Stimulated activated effector memory CD8-positive, alpha-beta T cell treated with anti-CD3 and anti-CD28 coated beads, Interleukin-12 subunit alpha, Interleukin-12 subunit beta, amount 100 ng/mL, for 72 hours (primary cell): ENCODE measurements at places on chromosomes 7 and 10.

GRCh38 chr10:116088985-116089384 lies 184.0 kb downstream of the GFRA1 start:
- DNase-seq, result no peak

- no peak for DNase-seq
Measured at GRCh38 chr10:5816170-5816569, 2.9 kb upstream of the GDI2 start.

DNA sequence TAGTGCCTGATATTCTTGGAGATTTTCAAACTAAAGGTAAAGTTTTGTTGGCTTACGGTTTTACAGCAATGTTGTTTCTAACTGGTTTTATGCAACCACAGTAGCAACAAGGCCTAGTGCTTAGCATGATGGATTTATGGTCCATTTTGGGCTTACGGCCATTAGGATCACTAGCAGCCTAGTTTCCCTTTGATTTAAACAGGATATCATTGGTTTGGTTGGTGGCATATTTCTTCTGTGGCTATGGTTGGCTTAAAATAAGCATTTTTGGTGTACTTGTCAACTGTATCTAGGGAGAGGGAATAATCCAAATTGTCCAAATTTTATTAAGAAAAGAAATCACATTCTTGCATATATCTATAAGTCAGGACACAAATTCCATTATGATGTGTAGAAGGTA lies 194.0 kb downstream of the HDAC9 start:
- DNase-seq, result no peak

- DNase-seq, result no peak
Measured at GRCh38 chr10:65017523-65017922, 1496.3 kb downstream of the REEP3 start.

GRCh38 chr10:88901206-88901983 lies 21.4 kb downstream of the STAMBPL1 start:
- no peak for DNase-seq

DNA sequence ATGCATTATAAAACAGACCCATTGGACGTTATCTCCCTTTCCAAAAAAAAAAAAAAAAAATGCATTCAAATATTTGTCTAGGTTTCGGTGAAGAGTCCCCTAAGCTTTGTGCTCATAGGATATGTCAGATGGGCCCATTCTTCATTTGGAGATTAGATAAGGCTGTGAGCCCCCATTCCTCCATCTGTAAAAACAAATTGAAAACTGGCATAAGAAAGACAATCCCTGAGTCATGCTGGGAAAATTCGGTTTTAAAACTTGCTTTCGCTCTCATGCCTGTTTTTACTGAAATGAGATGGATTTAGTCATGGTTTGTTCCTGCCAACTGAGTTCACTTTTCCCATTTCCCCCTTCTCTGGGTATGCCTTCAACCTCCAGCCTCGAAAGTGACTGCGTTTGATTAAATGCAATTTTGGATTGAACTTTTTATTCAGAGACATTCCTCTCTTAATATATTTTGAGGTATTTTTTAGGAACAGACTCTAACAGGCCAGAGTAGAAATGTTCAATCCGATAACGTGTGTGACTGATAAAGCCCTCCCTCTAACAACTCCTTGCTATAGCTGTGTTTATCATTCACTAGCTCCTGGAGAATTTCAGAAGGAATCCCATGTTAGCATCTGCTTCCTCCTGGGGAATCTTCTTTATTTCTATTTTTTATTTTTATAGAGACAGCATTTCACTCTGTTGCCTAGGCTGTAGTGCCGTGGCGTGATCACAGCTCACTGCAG lies 190.9 kb upstream of the LYZL2 start:
- no peak for DNase-seq

GRCh38 chr7:1053002-1053411 lies 8.7 kb downstream of the GPR146 start:
- no peak for DNase-seq

DNA sequence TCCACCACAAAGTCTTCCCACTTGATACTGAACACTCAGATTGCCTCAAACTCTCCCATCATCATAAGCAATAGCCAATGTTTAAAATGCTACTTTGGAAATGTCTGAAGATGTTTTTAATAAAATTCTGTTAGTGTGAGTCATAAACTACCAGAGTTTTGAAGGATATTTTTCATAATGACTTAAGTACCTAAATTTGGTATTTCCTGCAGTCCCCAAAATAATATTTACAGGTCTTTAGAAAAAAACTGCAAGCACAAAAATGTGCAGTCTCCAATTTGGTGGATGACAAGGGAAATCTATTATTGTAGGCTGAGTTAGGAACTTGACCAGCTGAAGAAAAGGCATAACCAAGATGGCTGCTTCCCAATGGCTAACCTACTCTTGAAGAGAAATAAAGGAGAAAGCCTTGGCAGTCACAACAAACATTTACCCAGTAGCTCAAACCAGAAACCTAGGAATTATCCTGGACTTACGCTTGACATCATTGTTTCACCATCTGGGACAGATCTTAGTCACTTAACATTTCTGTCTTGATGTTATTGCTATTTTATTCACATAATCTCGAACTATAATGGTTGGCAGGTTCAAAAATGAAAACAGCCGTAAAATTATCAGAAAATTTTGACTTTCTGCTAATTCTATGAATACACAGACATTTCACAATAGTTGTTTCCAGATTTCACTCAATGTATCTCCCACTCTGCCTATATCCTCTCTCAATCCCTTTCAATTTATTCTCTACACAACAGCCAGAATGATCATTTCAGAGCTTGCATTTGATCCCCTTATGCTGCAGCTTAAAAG lies 111.2 kb upstream of the STEAP1B start:
- DNase-seq, result no peak

DNA sequence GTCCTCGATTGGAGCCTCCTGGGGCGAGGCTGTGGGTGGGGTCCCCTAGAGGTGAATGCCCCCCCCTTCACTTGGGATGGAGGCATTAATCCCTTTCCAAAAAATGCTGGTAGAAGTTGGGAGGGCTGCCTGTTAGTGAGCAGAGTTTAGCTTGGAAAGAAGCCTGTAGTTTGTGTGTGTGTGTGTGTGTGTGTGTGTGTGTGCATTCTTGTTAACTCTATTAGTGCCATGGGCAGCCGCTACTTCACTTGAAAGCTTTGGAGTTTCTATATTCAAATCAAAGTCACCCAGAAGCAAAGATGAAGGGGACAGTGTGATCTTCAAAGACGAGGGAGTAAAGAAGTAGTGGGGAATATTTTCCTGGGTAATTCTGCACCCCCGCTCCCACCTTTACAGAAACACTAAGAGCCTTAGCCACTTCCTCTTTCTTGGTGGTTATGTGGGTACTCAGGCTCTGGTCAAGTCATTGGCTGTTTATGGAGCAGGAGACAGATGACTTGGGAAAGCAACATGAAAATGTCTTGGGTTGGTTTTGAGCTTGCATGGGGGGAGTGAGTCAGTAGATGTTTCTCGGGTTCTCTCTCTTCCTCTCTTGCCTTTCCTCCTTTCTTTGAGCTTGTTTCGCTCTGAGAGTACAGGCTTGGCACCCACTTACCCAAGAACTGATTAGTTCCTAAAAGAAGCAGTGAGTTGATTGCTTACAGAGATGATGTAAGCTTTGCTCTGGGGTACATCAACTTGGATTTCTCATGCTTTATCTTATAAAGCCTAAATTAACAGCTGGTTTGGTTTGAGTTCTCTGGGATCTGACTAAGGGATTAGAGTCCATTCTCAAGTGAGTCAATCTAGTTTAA lies 35.9 kb downstream of the TCF7L2 start:
- DNase-seq, result no peak

GRCh38 chr10:92690915-92691590 lies 1.3 kb downstream of the HHEX start:
- no peak for DNase-seq

- DNase-seq, result no peak
Measured at GRCh38 chr7:151137791-151138152, 29.7 kb downstream of the GBX1 start.

GRCh38 chr7:158821171-158822031 lies 7.9 kb downstream of the ESYT2 start:
- no peak for DNase-seq

DNA sequence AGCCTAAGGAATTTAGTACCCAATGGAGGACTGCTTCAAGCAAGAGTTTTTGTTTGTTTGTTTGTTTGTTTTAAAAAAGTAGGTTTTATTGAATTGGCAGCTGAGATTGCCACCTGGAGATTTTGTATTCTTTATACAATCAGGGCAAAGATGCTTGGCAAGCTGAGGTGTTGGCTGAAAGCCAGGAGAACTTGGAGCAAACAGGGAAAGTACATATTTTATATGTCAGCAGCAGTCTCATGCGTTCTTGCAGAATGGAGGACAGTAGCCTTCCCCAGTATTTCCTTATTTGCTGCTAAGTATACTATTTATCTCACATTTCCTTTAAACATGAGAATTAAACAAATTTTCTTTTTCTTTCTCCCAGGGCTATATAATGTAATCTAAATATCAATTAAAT lies 22.6 kb upstream of the ICA1 start:
- DNase-seq, result no peak

DNA sequence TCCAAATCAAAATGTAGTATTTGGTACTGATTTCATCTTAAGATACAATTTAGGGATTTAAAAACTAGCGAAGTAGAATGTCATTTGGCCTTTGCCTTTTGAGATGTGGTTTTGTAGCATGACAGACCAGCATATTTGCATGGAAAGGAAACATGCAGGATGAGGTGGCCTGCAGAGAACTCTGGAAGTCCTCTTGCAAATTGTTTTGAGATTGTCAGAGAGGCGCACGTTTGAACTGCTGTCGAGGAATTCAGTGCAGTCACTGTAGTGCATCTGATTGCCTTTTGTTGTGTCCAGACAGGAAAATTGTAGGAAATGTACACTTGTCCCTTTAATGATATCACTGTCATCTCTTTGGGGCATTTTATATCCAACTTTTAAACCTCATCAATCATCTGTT lies 136.7 kb downstream of the CELF2 start:
- no peak for DNase-seq

DNA sequence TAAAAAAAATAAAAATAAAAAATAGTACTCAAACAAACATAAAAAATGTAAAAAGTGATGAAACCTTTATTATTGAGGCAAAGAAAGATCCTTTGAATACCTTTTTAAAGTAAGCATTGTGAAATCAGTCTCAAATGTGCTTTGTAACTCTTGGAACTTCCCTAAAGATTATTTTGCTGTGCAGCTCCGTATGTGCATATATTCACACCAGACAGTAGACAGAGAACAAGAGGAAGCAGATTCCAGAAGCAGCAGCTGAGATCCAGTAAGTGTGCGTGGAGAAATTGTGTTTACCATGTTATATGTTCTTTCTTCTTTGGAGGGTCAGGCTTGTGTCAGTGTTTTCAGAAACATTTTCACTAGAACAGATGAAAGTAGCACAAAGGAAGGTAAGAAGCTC lies 324.9 kb downstream of the AGMO start:
- no peak for DNase-seq

GRCh38 chr7:70616211-70616610 lies 515.7 kb upstream of the GALNT17 start:
- DNase-seq, result no peak

DNA sequence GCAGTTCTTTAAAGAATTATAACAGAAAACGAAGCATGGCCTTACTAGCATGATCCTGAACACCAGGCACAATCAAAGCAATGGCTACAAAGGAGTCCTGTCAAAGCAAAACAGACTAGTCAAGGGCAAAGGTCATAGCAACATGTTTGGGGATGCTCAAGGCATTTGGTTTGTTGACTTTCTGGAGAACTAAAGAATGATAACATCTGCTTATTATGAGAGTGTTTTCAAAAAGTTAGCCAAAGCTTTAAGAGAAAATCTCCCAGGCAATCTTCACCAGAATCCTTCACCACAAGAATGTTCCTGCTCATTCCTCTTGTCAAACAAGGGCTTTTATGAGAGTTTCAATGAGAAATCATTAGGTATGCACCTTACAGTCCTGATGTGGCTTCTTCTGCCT lies 95.1 kb upstream of the CPXM2 start:
- no peak for DNase-seq

GRCh38 chr10:25999295-25999981 lies 65.4 kb downstream of the MYO3A start:
- DNase-seq, result no peak

GRCh38 chr7:43077732-43078391 lies 34.6 kb upstream of the HECW1 start:
- DNase-seq, result no peak

DNA sequence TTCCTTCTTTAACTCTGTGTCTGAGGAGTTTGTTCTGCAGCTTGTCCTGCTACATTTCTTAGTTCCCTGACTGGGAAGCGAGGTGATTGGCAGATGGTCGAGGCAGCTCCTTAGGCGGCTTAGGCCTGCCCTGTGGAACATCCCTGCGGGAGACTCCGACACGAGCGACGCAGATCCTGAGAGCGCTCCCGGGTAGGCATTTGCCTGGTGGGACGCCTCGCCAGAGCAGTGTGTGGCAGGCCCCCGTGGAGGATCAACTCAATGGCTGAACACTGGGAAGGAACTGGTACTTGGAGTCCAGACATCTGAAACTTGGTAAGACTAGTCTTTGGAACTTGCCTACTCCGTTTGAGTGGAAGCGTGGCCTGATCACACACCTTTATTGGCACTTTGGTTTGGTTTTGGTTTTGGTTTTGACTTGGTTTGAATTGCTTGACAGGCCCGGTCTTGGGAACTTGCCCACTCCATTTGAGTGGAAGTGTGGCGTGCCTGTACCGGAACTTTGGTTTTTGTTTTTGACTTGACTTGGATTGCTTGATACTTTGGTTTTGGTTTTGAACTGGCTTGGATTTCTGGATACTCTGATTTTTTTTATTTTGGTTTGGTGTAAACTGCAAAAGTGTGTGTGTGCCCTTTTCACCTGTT lies 42.6 kb downstream of the MAP3K8 start:
- no peak for DNase-seq

DNA sequence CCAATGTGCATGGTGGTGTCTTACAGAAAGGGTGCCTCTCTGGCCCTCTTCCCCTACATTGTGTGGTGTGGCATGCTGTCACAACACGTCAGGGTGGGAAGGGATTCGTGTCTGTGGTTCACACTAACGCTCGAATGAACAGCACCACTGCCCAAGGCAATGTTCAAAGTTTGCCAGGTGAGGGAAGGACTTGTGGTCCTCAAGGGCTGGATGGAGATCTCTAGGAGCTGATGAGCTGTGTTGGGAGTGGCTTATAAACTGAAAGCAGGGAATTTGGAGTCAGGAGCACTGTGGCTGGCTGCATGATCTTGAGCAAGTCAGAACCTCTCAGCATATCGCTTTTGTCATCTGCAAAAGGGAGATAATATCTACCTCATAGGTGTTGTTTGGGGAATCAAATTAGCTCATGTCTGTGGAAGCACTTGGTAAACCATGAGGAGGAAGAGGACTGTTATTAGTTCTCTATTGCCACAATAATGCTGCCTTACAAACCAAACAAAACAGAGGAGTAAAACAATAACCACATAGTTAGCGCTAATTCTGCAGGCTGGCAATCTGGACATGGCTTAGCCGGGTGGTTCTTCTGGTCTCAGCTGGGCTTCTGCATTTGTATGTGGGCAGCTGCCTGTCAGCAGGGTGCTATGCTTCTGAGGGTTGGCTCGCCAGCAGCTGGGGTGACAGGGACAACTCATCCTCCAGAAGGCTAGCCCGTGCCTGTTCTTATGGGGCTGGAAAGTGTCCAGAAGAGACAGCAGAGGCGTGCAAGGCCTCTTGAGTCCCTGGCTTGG lies 22.9 kb upstream of the C10orf105 start:
- no peak for DNase-seq

- DNase-seq, result no peak
Measured at GRCh38 chr7:2638224-2638991, 6.6 kb downstream of the TTYH3 start.

- no peak for DNase-seq
Measured at GRCh38 chr7:5578495-5578894, 154.9 kb upstream of the TNRC18 start.

GRCh38 chr7:26592011-26592410 lies 272.4 kb downstream of the SKAP2 start:
- DNase-seq, result no peak
